ENCODE measurements at places on chromosomes 5 and 9. TPM values are rescaled to one million over a fixed set of nuclear protein-coding genes. Genes with fewer than 3 reads are reported as not detected.

Gene RNF180
- 13.2 TPM for total RNA-seq

GRCh38 chr5:179421144-179421901 is 76.1 kb upstream of the ADAMTS2 start:
- no peak for DNase-seq

Gene FGF18
- not detected for total RNA-seq

Gene ATP10B
- total RNA-seq, result 1.3 TPM

DNA sequence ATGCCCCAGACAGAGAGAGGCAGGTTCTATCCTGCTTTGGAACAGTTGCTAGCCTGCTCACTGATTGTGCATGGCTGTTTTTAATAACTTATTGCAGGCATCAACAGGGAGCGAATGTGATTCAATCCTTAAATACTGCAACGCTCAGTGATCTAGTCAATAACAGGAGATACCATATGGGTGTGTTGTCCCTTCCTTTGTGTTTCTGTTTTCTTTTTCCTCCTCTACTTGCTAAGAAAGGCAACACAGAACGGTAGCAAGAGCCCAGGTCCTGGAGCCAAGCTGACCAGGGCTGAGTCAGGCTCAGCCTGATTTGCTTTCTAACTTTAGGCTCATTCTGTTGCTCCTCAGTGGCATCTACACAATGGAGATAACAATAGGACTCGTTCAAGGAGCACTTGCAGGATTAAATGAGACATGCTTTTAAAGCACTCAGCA is 98.6 kb upstream of the EQTN start:
- DNase-seq, result no peak

- no peak for DNase-seq
These were observed 689.4 kb upstream of the WWC1 start for GRCh38 chr5:167602067-167602466.

DNA sequence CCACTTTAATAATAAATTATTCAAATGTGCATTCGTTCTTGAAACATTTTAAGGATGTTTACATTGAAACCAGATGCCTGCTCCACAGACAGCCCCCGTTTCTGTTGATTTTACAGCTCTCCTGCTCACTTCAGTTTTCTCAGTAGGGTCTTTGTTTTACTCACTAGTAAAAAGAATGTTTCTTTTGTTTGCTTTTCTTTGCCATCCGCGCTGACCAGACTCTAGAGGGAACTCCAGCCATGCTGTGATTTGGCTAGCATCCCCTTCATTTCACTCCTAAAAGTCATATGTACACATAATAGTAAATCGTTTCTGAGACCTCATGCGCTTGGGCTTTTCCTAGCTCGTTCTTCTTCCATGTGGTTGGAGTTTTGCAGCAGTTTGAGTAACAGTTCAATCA is 28.7 kb upstream of the PALM2AKAP2 start:
- no peak for DNase-seq

GRCh38 chr5:158344376-158344775 is 485.4 kb upstream of the CLINT1 start:
- DNase-seq, result no peak

Gene IL7R
- total RNA-seq, result 27.0 TPM

- no peak for DNase-seq
These were observed 200.8 kb upstream of the MEF2C start for GRCh38 chr5:89083791-89084190.

Gene ANKRD18B
- total RNA-seq, result 6.0 TPM

- no peak for DNase-seq
These were observed 1236.6 kb downstream of the MAT2B start for GRCh38 chr5:164742025-164742424.

DNA sequence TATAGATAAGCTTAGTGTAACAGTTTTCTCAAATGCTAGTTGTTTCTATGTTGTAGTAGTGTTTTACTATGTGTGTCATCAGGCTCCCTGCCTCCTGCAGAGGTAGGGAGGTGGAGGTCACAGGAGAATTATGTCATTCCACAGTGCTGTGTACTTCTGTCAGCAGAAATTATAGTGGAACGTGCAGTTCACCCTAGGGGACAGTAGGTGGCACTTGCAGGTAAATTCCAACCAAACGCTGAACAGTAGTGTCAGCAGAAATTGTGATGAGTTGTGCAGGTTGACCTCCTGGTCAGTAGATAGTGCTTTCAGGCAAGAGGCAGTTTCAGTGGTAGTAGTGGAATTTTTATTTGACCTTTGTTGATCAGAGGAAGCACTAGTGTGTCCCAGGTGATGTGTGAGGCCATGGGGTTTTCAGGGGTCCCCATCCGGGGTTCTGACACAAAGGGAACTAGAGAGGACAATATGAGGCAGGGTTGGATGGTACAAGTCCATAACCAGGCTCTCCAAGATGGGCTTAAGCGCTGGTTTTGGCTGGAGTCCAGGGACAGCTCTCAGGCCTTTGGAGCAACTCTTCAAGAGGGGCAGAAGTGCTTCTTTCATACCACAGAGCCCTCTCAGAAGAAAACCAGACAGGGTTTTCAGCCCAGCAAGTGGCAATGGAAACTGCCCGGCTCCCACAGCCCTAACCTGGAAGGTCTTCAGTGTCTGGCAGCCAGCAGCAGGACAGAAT is 402.9 kb downstream of the CYLC2 start:
- peak; percentile 63 for DNase-seq

- DNase-seq, result no peak
These were observed 109.9 kb downstream of the NUDT12 start for GRCh38 chr5:103452666-103453065.

- DNase-seq, result no peak
These were observed 12.9 kb downstream of the OTULINL start for GRCh38 chr5:14594378-14595074.

Gene FOXI1
- total RNA-seq, result not detected

- DNase-seq, result no peak
These were observed 392.8 kb upstream of the DAP start for GRCh38 chr5:11153670-11154382.

- DNase-seq, result peak; percentile 47
These were observed 9.2 kb upstream of the PHYHD1 start for GRCh38 chr9:128911529-128912035.

DNA sequence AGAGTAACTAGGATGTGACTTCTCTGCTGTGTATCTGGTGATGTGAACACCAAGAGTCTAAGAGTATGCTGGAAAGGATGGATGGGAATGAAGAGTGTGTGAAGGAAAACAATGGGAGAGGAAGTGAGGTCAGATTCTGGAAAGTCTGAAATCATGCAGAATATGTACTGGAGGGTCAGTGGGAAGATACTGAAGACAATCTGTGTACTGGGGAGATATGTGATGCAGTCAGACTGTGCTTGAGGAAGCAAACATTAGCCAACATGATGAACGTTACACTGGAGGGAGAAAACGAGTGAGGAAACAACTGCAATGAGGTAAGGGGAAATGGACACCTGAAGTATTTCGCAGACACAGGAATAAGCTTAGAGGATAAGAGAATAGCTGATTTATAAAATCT is 105.7 kb downstream of the NR3C1 start:
- DNase-seq, result no peak

- DNase-seq, result peak; percentile 96
These were observed 7.2 kb downstream of the SOWAHA start for GRCh38 chr5:132820162-132820754.

DNA sequence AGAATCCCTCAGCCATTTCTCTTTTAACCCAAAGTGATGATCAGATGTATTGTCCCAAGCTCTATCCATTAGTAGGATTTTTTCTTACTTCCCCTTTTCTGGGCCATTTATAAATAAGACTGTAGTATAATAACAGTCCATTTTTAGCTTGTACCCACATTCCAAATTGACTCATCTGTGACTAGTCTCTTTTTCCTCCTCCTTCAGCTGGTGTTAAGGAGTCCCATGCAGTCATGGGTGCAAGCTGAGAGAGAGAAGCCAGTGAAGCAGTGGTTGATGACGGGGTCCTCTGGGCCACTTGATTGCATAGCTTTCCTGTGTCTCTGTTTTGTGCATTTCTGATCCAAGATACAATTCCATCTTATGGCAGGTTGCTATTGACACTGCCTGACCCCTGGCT is 476.0 kb upstream of the CD180 start:
- DNase-seq, result no peak

GRCh38 chr9:98993570-98993945 is 49.9 kb downstream of the COL15A1 start:
- DNase-seq, result no peak

Gene CTSV
- 1.6 TPM for total RNA-seq

Gene S1PR3
- total RNA-seq, result 6.6 TPM

Gene PCDHB5
- 10.6 TPM for total RNA-seq

DNA sequence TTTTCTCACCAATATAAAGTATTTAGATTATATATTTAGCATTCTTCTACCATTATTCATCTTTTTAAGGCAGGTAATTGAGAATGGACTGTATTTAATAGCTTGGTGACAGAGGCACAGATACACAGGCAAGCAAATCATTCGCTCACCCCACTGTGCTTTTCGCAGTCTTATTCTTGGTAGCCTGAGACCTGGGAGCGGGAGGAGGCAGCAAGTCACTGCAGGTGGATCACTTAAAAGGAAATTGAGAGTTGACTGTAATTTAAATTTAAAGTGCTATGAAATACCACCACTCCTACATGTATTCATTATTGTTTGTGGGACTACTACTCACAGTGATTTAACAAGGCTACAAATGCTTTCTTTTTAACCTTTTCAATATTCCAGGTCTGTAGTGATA is 9.7 kb downstream of the RICTOR start:
- no peak for DNase-seq

DNA sequence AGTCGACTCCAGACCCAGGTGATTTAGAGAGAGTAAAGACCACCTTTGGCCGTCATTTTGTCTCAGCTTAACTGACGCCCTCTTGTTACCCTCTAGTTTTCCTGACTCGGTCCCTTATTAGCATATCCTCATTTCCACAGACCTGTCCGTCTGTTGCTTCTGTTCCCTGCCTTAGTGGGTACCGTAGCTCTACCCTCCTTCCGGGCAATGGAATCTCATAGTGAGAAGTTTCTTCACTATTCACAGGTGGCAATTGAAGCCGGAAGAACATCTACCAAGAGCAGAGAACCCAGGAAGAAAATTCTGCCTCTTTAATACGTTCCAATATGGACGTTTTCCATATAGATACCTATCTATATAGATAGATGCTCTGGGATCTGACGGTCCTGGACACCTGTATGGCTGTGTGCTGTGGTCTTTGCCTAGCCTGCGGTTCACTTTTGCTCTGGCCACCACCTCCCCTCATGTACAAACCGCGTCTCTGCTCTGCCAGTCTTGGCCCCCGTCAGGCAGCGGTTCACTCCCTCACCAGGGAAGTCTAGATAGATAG is 652 bp upstream of the TMEM161B start:
- peak; percentile 14 for DNase-seq

- no peak for DNase-seq
These were observed 617.6 kb downstream of the IRX1 start for GRCh38 chr5:4212981-4213819.

GRCh38 chr9:86034863-86035734 is 64.3 kb downstream of the GOLM1 start:
- DNase-seq, result peak; percentile 49

DNA sequence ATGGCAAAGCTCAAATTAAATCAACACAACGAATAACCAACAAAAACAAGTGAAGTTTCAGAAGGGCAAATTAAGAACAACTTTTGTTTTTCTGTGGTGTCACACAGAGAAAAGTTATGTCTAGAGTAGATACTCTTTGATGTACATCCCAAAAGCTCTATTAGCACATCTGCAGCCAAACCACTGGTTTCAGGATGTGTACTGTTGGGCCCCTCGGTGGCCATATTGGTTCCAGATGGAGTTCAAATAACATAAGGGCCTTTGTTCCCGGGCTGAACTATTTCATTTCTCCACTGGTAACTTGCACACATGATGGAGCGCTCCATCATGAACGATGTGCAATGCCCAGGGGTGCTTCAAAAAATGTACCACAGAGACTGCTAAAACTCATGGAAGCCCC is 126.1 kb downstream of the SEMA5A start:
- no peak for DNase-seq

GRCh38 chr9:88237479-88237961 is 99.2 kb upstream of the SPATA31C2 start:
- DNase-seq, result no peak

Gene ZNF608
- total RNA-seq, result 33.6 TPM

Gene PCDHGC3
- 16.1 TPM for total RNA-seq

Gene GPR150
- 3.3 TPM for total RNA-seq

DNA sequence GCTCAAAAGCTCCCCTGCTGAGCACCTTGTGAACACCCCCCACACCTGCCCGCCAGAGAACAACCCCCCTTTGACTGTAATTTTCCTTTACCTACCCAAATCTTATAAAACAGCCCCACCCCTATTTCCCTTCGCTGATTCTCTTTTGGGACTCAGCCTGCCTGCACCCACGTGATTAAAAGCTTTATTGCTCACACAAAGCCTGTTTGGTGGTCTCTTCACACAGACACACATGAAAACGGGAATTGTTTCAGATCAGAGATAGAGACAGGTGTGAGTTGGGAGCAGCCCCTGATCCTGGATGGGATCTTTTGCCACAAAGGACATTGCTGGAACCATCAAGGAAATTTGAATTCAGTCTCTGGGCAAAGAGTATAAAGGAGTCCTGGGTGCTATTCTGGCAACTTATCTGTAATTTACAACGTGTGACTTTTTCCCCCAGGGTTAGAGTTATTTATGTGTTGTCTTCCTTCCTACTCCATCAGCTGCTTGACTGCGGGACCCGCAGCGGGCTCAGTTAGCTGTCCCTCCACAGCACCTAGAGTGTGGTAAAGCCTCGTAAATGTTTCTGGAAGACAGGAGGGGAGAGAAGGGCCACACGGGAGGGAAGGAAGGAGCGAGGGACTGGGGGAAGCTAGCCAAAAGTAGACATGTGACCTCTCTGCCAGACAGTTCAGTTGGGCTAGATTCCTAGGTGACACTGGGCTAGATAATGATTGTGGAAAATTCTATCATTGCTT is 437.0 kb downstream of the ZNF608 start:
- no peak for DNase-seq

DNA sequence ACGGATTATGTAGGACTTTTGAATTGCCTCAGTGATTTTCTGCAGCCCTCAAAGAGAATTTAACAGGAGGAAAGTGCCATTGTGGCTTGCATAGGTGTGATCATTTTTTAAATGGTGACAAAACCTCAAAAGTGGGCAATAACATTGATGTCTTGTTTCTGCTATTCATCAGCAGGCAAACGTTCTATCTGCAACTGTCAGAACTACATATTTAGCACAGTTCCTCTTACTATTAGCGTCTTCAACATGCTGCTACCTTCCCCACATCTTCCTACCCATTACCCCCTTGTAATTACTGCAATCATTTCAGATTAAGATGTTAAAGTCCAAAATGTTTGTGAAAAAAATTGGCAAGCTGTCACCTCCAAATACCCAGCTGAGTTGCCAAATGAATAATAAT is 254.6 kb downstream of the SMARCA2 start:
- no peak for DNase-seq

DNA sequence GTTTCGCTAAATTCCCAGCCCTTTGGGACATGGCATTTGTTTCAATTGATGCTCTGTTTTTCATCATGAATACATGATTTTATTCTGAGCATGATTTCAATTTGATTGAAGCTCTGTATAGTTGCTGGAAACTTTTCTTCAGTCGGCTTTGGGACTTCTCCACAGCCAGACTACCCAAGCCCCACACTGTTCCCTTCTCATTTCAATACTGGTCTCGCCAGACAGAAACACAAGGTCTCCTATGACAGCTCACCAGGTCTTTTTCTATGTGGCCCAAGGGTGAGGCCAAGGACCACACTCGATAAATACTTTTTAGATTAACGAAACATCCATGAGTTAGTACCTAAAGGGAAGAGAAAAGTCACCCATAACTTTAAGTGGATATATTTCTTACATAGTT is 132.2 kb downstream of the ARL15 start:
- no peak for DNase-seq

GRCh38 chr5:5198135-5198534 is 58.0 kb downstream of the ADAMTS16 start:
- DNase-seq, result no peak

Gene IL9
- total RNA-seq, result not detected

GRCh38 chr9:136593581-136593980 is 47.7 kb upstream of the NOTCH1 start:
- DNase-seq, result no peak
